Stimulated activated CD8-positive, alpha-beta memory T cell treated with anti-CD3 and anti-CD28 coated beads, Interleukin-7, amount 100 ng/mL, for 48 hours (primary cell): ENCODE measurements at places on chromosomes 13 and 19.

DNA sequence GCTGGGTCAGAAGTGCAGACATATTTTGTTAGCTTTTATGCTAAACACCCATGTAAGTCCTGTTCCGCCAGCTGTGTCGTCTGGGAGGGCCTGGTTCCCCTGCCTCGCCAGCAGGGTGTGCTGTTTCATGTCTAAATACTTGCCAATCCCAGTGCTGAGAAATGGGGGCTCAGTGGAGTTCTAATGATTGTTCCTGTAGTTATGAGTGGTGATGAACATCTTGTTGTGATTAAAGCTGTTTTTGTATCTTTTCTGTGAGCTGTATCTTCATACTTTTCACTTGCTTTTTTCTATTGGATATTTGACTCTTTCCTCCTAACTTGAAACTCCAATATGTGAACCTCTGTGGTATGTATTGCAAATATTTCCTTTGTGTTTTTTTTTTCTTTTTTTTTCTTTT lies 32.7 kb downstream of the KDM4B start:
- peak; percentile 20 for DNase-seq

DNA sequence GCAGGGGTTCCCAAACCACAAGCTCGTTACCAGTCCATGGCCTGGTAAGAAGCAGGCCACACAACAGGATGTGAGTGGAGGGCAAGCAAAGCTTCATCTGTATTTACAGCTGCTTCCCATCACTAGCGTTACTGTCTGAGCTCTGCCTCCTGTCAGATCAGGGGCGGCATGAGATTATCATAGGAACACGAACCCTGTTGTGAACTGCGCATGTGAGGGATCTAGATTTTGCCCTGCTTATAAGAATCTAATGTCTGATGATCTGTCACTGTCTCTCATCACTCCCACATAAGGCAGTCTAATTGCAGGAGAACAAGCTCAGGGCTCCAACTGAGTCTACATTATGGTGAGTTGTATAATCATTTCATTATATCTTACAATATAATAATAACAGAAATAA lies 677.4 kb upstream of the SLITRK6 start:
- DNase-seq: no peak

DNA sequence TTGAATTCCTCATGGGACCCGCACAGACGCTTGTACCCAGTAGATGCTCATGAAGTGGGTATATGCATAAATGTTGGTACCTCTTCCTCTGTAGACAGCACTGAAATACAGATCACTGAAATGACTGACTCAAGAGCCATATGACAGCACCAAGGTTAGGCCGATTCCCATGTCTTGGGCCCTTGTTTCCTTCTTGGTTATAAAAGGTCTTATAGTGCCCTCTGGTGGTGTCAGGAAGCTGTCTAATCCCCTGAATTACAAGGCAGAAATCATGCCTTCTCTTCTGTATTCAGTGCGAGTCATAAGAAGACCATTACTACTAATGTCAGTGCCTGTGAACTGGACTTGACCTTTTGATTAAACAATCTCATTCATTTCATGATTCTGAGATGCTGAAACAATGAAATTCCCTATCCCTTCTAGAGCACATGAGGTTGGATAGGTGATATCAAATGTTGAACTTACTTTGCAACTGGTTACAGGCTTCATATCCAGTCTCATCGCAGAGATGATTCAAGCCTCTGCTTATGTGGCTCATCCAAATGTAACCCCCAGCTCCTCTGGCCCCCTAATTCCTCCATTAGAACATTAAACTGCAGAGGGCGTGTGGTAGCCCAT lies 59.7 kb downstream of the SPATA13 start:
- DNase-seq: no peak

GRCh38 chr19:6062274-6062673 lies 48.0 kb downstream of the RFX2 start:
- peak; percentile 36 for DNase-seq

GRCh38 chr19:16559780-16560276 lies 12.4 kb downstream of the SLC35E1 start:
- no peak for DNase-seq

GRCh38 chr19:46639358-46640182 lies 3.6 kb upstream of the GNG8 start:
- no peak for DNase-seq

DNA sequence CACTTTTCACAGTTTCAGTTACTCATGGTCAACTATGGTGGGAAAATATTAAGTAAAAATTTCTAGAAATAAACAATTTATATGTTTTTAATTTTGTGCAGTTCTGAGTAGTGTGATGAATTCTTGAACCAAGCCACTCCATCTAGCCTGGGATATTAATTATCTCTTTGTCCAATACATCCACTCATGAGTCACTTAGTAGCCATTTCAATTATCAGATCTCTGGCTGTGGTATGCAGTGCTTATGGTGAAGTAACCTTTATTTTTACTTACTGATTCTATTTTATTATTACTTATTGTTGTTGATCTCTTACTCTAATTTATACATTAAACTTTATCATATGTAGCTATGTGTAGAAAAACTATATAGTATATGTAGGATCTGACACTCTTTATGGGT lies 128.9 kb upstream of the KLHL1 start:
- DNase-seq: no peak

- no peak for DNase-seq
These were observed 51.3 kb upstream of the TSC22D1 start for GRCh38 chr13:44627441-44627840.

DNA sequence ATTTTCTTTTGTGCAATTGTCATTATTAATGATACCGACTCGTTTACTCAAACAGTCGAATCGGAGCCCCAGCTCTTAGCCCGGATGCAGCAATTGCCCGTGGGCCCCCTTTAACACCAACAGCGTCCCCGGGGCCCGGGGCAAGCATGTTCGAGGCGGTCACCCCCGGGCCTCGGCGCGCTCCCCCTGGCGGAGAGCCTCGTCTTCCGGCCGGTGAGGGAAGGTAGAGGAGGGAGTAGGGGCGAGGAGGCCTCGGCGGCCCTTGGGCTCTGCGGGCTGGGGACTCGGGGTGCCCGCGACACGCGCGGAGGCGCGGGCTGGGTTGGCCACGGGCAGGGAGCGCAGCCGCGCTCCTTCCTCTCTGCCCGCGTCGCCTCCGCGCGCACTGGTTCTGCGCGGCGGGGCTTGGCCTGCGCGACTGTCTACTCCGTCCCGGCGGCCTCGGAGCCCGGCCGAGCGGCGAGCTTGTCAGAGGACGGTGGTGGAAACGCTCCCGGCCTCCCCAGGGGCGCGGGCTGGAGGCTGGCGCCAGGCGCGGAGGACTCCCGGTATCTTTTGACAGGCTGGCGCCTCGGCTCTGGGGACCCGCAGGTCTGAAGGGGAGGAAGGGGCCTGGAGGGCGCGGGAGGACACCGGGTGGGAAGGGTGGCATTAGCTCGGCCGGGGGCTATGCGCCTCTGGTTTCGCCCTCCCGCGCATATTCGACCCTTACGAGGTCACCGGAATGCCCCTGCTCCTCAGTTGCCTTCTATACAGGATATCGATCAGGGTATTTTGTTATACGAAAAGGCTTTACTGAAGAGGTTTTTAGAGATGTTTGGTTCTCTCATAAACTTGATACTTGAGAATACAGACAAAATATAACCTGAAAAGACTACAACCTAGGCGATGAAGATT lies 1.5 kb downstream of the BIVM start:
- peak; percentile 73 for DNase-seq

- DNase-seq: no peak
These were observed 295.6 kb downstream of the TBC1D4 start for GRCh38 chr13:75186379-75186778.

DNA sequence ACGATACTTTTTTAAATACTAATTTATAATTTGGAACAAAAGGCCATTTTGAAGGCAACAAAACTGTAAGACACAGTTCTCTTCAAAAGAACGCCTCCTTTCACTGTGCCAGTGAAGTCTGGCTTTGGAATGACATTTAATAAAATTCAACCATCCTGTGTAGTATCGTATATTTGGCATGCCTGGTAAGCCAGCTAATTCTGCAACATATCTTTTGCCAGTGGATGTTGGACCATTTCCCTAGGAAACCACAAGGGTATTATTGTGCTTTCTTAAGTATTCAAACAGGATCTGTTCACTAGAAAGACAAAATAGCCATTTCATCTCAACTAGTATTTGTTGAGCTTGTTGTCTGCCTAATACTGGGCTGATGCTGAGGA lies 111.6 kb downstream of the RGCC start:
- DNase-seq: no peak

DNA sequence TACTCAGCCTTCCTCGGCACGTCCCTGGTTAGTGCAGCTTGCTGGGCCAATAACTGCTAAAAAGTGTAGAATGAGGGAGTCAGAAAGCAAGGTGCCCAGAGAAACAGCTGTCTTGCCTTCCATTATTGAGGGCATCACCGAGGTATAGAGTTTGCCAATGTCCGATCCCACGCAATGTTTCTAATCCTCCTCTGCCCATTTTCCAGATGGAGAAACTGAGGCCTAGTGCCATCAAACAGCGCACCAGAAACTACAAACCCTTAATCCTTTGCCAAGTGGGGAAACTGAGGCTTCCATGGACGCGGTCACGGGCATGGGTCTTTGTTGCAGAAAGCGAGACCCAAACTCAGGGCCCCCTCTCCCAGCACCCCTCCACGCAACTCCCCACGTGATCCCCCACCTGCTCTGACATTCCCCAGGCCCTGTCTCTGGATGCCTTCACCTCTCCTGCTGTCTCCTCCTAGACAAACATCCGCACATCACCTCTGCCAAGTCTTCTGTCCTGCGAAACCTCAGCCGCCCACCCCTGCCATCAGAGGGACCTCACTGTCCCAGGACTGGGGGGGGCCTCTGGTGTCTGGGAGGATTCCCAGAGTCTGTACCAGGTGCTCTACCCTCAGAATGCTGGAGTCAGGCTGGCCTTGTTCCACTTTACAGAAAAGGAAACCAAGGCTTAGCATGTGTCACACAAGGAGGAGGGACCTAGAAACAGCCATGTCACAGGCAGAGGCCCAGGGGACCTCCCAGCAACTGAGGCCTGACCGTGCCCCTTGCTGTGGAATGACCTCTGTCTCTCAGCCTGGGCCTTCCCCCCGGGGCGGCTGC lies 930 bp upstream of the PDE4C start:
- no peak for DNase-seq

GRCh38 chr13:59893266-59893665 lies 270.5 kb downstream of the DIAPH3 start:
- no peak for DNase-seq

DNA sequence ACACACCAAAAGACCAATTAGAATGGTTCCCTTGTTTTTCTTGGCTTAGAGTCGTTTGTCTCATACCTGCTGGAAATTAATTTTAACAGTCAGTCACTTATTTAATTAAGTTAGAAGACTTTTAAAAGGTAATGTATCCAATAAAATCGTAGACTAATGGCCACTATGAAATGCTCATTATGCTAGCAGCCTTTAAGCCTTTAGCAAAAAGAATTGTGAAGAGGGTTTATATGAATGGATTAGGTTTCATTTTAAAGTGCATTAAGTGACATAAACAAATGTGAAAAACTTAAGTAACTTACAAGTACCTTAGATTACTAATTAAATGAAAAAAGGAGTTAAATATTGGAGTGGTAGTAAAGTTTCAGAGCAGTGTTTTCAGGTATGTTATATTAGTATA lies 139.6 kb downstream of the RXFP2 start:
- no peak for DNase-seq

DNA sequence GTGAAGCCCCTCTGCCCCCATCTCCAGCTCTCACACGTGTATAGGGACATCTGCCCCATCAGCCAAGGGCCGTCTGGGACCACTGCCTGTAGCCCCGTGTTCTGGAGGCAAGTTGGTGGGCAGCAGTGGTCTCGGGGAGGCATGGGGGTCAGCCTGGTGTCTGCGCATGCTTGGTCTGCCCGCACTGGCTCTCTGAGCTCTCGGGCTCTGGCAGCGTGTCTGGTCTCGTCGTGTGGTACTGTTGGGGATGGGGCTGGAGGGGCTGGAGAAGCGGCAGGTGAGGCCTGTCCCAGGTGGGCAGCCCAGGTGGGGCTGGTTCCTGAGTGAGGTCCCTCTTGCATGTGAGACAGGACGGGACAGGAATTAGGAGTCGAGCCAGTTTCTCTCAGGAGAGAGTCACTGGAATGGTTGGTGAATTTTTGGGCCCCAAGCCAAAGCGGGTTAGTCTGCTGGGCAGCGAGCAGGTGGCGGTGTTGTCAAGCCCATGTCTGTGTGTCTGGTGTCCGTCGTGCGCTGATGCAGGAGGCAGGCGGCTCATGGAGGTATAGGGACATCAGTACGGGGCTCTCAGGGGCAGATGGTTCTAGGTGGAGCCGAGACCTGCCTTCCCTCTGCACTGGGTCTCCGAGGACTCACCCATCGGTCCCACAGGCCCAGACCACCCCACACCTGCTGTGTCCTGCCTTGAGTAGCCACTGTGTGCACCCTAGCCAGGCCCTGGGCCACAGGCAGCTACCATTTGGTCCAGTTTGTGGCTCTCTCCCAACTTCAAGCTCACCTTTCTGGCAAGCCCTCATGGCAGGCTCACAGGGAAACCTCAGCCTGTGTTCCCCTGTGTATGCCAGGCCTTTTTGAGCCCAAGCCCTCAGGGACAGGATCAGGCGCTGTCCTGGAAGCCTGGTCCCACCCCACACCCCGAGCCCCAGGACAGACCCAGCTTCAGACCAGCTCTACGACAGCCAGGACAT lies 18.2 kb downstream of the COMP start:
- DNase-seq: no peak

GRCh38 chr13:92103689-92104153 lies 705.3 kb downstream of the GPC5 start:
- DNase-seq: no peak

GRCh38 chr13:94546061-94546839 lies 49.7 kb downstream of the TGDS start:
- no peak for DNase-seq

DNA sequence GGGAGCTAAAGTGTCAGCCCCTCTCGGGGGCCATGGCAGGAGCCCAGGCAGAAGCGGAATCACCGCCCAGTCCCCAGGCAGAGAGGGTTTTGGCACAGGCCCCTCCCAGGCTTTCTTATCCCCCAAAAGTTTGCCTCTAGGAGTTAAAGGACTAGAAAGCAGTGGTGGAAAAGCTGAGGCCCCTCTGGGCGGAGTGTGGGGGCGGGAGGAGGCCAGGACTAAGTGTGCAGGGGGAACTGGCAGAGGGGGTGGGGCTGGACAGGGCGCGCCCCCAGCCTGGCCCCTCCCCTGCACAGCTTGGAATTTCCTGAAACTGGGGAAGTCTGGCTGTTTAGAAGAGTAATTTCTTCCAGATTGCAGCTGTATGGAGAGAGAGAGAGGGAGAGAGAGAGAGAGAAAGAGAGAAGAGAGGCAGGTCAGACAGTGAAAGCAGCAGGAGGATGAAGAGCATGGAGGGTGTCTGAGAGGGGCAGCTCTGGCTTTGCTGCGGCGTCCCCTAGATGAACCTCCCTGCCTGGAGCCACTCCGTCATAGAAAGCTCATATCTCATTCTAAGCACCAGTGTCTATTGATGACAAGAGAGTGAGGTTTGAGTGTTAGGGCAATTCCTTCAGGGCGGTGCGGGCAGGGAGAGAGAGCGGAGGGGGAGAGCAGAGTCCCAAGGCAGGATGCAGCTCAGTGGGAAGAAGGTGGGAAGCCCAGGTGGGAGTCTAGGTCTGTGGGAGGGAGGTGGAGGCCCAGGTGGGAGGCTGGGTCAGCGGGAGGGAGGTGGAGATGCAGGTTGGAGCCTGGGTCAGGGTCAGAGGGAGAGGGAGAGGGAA lies at the start of gene CDC42EP5:
CDC42EP5 (minus strand) TSS at position 226 of the 821 bp plus-strand sequence. CDS start 7,749 bp downstream, outside the sequence.
- no peak for DNase-seq

- no peak for DNase-seq
These were observed 15.4 kb downstream of the CEBPG start for GRCh38 chr19:33388725-33389420.

GRCh38 chr19:52948025-52948770 lies 14.5 kb downstream of the ZNF816 start:
- no peak for DNase-seq
